ENCODE measurements at places on chromosomes 16 and 17.
A peak's percentile ranks its signal among the peaks of the same experiment; 100 is the strongest.

DNA sequence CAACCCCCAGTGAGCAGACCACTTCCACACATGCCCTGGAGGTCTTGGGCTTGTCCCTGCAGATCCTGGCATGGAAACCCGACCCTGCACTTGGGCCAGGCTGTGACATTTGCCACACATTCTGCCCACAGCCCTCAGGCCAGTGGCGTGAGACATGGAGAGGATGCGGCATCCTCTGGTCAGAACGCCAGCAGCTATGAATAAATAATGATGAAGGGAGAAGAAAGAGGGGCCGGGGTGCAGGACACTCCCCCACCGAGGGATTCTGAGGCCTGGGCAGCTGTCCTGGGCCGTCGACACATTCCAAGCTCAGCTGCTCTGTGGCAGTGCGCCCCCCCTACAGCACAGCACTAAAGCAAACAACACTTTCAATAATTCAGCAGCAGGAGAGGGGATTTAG is 148.8 kb downstream of the ENGASE start:
- DNase-seq = no peak

GRCh38 chr16:47493381-47494337 is 32.5 kb downstream of the PHKB start:
- no peak for DNase-seq

DNA sequence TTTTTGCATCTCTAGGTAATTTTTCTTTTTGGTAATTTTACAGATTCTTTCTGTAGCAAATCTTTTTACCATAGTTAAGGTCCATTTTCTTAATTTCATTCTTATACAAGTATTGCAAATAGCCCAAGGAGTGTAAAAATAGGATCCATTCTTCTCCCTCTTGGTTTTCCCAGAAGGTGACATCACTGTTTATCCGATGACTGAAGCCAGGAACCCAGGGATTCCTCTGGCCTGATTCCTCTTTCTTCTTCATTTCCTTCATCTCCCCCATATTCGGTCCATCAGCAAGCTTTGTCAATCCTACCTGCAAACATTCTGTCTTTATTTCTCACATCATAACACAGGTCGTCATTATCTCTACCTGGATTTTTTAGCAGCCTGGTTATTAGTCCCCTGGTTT is 5.3 kb downstream of the RBBP6 start:
- DNase-seq = no peak

- no peak for DNase-seq
These were observed 32.8 kb downstream of the DNAH2 start for GRCh38 chr17:7750321-7750821.

DNA sequence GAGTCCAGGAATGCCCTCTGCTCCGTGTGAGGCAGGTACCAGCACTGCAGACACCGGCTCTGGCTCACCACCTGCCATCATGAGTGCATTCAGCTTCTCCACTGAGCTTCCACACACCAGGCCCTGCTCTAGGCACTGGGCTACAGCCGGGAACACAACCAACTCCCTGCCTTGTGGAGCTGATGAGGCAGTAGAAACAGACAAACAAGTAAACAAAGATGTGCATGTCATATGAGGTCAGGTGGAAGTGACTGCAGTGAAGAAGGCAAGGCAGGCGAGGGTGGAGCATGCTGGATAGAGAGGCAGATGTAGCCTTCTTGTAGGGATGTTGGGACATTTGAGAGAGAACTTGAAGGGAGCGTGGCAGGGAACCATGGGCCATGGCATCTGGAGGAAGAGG is 5.0 kb downstream of the NLRC5 start:
- no peak for DNase-seq

GRCh38 chr17:27413315-27413714 is 42.9 kb upstream of the KSR1 start:
- DNase-seq = no peak

- peak; percentile 24 for DNase-seq
These were observed 1.3 kb downstream of the AKAP1 start for GRCh38 chr17:57086069-57086930.

GRCh38 chr16:24609740-24610415 is 70.5 kb downstream of the RBBP6 start:
- no peak for DNase-seq

DNA sequence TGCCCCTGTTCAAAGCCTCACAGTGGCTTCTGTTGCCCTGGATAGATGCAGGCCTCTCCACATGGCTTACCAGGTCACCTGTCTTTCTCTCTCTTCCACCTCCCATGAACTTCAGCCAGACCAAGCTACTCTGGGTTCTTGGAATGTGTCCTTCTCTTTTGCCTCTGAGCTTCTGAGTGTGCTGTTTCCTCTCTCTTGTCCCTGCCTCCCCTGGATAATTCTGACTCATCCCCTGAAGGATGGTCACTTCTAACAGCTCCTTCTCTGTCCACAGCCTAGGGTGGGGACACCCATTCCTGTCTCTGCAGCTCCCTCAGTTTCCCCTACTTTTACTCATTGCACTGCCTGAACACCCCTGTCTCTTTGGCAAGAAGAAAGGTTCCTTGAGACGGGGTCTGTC is 2.9 kb downstream of the GUCY2D start:
- DNase-seq = no peak

DNA sequence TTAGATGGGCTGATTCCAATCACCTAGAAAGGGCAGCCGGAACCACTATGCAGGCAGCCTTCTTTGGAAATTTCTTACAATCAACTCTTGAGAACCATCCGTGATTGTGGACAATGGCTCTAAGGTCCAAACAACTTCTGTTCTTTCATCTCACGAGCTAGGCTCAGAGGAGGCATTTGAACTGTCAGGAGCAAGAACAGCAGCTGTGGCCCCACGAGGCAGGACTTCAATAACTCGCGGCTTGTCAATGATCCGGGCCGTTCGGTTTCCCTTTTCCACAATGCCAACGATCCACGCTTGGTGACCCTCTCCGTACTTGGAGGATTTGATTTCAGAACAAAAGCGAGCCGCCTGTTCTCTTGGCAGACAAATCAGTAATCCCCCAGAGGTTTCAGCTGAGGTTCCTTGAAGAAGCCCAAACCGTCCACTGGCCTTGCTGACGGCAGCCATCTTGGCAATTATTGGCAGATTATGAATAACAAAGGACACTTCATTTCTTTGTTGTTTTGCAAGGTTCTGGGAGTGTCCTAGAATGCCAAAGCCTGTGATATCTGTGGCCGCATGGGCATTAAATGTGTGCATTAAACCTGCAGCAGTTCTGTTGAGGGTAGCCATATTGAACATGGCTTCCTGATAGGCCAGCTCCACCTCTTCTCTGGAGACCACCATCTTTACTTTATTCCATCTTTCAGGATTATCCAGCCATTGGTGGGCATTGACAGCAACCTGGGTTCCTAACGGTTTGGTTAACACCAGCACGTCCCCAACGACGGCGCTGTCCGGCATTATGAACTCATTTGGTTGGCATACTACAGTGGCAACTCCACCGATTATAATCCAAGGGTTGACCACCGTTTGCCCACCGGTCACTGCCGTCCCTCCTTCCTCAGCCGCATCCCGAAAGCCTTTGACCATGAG is 1.2 kb downstream of the SEPHS2 start:
- no peak for DNase-seq

DNA sequence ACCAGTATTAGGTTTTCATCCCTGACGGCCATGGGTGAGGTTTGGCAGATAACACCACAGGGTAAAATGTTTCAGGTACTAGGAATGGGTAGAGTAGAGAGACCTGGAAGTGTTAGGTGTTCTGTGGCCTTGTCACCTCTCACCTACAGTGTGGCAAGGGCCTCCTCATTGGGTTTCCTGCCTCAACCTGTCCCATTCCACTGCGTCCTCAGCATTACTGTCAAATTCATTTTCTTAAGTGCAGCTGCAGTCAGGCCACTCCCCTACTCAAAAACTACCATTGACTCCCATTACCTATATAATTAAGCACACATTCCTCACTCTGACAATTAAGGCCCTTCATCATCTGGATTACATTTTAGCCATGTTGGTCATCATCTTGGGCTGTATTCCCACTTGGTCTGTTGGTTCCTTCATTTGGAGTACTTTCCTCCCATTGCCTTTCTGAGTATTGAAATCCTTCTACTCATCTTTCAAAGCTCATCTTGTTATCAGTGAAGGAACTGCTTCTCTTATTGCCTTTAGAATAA is 64.5 kb downstream of the NUP88 start:
- DNase-seq = no peak

DNA sequence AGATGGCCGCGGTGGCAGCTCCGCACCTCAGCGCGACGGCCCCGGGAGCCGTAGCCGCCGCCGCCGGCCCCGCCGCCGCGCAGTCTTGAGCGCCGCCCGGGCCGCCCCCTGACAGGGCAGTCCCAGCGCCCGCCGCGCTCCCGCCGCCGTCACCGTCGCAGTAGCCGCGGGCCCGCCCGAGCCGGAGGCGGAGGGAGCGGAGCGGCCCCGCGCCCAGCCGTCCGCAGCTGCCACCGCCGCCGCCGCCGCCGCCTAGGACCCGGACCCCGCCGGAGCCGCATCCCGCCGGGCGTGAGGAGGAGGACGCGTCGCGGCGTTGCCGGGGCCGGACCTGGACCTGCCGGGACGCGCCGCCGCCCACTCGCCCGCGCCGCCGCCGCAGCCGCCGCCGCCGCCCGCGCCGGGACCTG is 218 bp downstream of the TNRC6C start:
- DNase-seq = no peak

- DNase-seq = no peak
These were observed 628 bp upstream of the ZNF18 start for GRCh38 chr17:11997972-11998233.

DNA sequence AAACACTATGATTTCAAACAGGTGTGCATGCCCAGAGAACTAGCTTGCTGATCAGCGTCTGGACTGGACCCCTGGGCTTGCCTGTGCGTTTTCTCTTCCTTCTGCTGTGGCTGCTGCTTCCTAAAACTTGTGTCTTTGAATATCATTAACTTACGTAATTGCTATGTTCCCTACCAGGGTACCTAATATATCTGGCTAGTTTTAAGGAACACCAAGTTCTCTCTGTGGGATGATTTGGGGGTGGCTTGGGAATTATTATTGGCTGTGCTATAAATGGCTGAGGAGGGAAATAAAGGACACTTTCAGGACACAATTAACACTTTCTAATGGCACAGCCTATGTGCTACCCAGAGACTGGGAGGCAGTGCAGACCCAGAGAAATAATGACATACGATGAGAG is 606.0 kb upstream of the RBFOX1 start:
- DNase-seq = no peak

DNA sequence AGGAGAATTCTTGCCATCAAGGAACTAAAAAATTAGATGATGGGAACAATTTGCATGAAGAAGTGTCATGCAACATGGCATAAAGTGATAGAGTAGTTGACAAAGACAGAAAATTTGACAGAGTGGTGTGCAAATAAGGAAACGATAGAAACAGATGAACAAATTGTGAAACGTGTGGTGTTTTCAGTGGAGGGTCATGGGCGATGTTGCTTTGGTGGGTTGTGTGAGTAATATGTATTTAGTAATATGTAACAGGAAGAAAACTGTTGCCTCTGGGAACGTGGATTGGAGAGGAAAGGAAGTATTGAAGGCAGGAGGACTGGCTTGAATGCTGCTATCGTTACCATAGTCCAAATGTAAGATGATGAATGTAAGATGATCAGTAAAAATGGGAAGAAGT is 3.6 kb downstream of the COX10 start:
- DNase-seq = no peak

- no peak for DNase-seq
These were observed 4.7 kb upstream of the BCAR1 start for GRCh38 chr16:75256059-75256571.

DNA sequence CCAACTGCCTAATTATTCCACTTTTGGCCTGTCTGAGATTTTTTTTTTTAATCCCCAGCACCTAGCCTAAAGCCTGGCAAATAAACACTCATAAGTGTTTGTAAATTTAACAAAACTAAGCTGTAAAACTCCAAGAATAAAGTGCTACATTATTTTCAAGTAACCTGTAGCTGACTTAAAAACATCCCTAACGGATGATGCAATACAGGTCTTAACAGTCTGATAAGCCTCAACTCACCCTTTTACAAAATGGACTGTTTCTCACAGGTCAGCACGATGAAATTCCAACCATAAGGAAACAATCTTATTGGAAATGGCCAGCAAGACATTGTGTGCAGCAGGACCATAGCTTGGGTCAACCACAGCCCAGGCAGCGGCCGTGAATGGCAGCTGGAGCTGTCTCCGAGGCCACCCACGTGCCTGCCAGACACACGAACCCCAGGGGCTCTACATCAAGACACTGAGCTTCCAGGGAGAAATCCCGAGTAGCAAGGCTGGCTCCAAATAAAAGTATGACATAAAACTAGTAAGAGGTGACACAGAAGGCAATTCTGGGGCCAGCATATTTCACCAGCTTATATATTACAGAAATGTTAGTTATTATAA is 58.9 kb downstream of the NDEL1 start:
- no peak for DNase-seq

DNA sequence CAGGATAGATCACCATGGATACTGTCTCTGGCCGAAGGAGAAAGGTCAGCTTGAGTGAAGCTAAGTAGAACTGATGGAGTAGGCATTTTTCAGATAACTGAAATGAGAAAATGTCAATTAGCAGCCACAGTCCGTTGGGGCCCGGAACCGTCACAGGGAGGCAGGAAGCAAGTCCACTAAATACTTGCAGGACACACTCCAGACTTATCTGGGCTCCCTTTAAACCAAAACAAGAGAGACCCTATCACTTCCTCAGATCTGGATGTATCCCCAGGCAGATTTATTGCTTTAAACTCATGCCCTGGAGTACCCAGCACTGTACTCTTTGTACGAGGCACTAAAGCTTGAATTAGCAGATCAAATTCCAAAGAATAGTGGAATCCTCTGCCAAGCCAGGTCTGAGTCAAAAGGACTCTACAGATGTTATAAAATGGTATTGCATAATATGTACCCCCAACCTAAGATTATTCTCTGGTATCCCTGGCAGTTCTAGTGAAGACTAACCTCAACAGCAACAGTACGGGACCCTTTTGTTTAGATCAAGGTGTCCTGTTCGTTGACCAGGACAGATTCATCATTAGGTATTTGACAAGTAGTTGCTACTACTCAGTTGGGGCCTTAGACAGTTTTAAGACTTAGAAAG is 8.1 kb downstream of the ZP2 start:
- DNase-seq = no peak

DNA sequence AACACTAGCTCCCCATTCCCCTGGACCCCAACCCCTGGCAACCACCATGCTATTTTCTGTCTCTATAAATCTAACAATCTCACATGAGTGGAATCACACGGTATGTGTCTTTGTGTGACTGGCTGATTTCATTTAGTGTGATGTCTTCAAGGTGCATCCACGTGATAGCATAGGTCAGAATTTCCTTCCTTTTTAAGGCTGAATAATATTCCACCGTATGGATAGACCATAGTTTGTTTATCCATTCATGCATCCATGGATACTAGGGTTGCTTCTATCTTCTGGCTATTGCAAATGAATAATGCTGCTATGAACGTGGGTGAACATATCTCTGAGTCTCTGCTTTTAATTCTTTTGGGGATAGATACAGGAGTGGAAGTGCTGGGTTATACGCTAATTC is 43.9 kb downstream of the TMEM235 start:
- DNase-seq = no peak

- DNase-seq = no peak
These were observed 797 bp upstream of the RAB11FIP3 start for GRCh38 chr16:424623-425081.
